D341Med (cell line): ENCODE measurements at places on chromosomes 2 and 18.

GRCh38 chr2:10433947-10434885 is 13.9 kb downstream of the ODC1 start:
- no peak for DNase-seq

DNA sequence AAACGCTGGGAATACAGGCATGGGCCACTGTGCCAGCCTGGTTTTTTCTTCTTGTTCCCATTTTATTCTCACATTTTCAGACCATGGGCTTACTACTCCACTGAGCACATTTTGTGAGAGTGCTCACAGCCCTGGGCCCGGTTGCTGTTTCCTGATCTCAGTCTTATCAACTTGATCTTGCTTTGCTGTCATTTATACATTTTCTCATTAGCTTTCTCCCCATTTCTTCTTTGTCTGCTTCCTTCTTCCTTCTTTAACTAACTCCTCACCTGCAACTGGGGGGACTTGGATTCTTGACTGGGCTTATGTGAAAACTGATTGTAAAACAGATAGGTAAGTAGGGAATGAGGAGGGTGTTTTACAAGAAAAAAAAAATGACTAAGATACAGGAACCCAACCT is 117.3 kb downstream of the PLB1 start:
- DNase-seq, result no peak

- no peak for DNase-seq
These were observed 135.5 kb upstream of the FANCL start for GRCh38 chr2:58376592-58376991.

GRCh38 chr2:28681158-28681571 is 70.5 kb upstream of the PPP1CB start:
- DNase-seq, result no peak

DNA sequence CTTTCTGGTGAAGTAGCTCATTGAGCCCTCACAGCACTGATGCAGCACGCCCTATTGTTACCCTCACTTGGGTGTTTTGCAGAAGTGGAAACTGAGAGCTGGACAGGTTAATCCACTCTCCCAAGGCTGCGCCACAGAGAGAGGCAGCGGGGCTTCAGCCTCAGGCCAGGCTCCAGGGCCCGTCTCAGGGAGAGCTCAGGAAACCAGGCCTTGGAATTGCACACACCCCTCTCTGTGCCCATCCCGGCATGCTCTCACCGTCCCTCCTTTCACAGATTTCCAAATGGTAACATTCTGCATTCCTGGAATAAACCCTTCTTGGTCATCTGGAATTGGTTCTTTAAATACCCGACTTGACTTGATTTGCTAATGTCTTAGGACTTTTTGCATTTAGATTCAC is 51.5 kb downstream of the TWIST2 start:
- DNase-seq, result no peak

GRCh38 chr18:69858897-69859296 is 88.8 kb downstream of the CD226 start:
- no peak for DNase-seq

DNA sequence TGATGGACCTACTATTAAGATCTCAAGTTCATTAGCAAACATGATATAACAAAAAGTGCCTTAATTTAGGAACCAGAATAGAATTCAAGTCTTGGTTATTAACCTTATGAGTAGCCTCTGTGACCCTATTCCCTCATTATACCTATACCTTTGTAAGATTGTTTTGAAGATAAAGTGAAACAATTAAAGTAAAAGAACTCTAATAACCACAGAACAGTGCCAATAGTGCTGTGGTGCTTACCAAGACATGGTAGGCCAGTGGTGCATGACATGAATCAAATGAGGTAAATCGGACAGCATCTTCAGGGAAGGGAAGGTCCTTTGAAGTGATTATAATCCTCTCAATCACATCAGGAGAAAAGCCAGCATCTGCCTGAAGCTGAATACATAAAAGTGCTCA is 36.4 kb downstream of the METTL4 start:
- no peak for DNase-seq

DNA sequence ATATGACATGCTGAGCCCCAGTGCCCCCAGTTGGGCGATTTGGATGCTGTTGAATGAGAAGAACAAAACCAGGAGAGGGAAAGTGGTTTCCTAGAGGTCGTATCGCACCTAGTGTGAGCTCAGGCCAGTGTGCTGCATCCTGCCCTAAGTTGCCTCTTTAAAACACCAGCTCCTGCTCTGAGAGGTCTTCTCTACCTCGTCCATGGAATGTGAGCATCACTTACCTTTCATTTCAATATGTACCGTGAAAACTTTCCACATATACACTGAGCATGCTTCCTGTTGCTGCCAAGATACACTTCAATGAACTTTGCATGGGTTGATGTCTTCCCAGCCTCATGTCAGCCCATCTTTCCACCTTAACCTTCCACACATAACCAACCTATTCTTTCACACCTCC is 55.6 kb downstream of the MYT1L start:
- no peak for DNase-seq

DNA sequence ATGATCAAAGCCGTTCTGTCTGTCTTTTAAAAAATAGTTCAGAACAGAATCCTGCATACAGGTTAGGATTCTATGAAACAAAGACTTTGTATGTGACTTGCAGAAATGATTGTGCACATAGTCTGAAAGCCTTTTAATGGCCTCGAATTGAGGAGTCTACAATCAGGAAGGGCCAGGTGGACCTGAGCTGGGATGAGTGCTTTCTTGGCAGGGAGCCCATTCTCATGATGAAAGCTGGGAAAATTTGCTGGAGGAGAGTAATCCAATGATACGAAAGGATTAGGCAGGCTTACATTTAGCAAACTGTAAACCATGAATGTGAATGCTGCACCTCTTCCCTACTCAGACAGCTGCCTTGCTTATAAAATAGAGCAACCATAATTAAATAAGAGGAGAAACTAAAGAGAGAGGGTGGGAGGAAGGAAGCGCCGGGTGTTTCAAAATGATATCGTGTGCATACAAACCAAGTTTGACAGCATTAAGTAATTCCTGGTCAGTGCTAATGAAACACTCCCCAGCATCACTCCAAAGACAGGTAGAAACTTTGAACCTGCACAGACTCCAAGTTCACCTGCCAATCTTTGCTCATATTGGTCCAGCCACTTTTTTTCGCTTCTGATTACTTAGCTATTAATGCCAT is 23.7 kb upstream of the CXCR4 start:
- peak; percentile 81 for DNase-seq

- DNase-seq, result no peak
These were observed 233.4 kb downstream of the PHLPP1 start for GRCh38 chr18:62948788-62949187.

DNA sequence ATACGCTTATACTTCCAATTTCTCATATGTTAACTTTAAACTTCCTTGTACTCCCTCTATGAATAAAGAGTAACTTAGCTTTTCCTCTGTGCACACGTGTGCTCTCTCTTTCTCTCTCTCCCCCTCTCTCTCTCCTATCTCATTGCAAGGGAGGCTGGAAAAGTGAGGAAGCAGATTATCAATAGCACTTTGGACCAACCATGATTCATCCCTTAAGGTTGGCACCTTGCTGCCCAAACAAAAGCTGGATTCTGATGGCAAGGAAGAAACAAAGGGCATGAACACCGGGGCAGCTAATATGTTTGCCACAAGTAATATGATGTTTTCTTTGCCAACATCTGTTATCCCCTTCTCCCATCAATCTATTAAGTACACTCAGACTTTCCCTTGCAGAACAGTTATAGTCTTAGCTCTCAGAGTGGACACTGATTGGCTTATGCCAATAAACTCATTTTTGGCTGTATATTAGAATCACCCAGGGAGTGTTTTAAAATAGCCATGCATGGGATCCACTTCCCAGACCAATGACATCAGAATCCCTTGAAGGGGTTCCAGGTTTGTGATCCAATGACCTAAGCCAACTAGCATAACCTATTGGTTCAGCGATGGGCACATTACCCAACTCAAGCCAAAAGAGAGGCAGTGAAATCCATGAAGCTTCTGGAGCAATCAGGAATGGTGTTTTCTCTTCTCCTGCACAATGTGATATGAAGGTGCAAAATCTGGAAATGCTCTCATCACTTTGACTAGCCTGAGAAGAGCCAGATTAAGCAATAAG is 60.3 kb downstream of the MREG start:
- no peak for DNase-seq

GRCh38 chr2:98564541-98565132 is 43.7 kb downstream of the COA5 start:
- no peak for DNase-seq

- DNase-seq, result no peak
These were observed 183.1 kb upstream of the ARL4C start for GRCh38 chr2:234679741-234680687.

GRCh38 chr2:101272045-101272784 is 19.5 kb downstream of the CNOT11 start:
- no peak for DNase-seq

DNA sequence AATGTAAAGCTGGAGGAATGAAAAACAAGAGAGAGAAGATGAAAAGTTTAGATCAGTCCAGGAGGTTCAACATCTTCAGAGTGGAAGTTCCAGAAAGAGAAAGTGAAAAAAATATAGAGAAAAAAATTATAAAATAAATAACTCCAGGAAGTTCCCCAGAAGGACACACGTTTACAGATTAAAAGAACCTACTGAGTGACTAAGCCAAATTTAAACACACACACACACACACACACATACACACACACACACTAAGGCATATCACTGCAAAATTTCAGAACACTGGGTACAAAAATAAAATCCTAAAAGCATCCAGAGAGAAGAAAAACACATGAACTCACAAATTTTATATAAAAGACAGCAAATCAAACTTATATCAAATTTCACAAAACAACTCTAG is 85.9 kb upstream of the PMAIP1 start:
- no peak for DNase-seq

DNA sequence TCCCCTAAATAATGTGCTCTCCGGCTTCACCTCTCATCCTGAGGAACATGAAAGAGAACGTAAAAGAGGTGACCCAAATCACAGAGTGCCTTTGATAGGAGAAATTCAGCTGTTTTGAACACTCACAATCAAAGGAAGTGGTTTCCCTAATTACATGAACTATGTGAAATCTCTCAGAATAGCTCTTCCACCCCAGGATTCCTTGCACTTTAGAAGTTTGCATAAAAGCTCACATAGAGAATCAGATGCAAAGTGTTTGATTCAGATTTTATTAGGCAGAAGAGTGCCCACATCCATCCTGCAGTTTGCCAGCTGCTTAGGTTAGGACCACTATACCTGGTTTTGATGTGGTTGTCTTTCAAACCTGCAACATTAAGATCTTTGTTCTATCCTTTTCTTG is 61.0 kb downstream of the MAP3K20 start:
- no peak for DNase-seq

GRCh38 chr18:74396171-74397169 is 60.6 kb downstream of the DIPK1C start:
- DNase-seq, result no peak

- no peak for DNase-seq
These were observed 52.7 kb upstream of the FRZB start for GRCh38 chr2:182918961-182919652.

GRCh38 chr2:170180031-170180566 is 2.2 kb downstream of the MYO3B start:
- no peak for DNase-seq

DNA sequence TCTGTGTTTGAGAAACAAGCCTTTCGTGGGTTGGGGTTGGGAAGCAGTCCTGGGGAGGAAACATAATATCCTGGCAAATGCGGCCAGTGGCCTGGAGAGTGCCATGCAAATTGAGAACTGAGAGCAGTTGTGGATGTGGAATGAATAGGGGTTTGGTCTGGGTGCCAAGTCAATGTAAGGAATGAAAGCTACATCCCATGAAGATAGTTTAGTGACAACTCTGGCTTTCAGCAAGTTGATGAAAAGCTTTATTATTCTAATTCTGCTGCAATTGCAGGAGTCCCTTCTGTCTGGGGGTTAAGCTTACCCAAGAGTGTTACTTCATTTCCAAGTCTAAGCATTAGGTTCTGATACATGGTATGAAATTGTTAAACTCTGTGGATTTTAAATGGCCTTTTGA is 771.6 kb downstream of the DPP10 start:
- no peak for DNase-seq

GRCh38 chr2:166184789-166185188 is 57.0 kb upstream of the SCN1A start:
- no peak for DNase-seq

DNA sequence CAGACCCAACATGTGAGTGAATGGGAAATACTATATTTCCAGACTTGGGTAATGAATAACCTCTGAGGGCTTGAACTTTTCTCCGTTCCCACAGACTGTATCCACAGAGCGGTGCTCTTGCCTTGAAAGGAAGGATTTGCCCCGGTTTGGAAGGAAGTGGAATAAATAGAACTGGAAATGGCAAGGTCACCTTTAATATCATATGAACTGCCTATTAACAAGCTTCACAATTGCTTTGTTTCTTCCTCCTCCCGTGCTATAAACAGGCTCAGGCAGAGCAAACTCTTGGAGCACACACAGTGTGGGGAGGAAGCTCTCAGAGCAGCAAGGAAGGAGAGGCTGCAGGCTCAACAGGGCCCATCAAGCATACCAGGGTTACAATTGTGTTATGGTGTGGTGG is 28.5 kb upstream of the DARS1 start:
- no peak for DNase-seq

DNA sequence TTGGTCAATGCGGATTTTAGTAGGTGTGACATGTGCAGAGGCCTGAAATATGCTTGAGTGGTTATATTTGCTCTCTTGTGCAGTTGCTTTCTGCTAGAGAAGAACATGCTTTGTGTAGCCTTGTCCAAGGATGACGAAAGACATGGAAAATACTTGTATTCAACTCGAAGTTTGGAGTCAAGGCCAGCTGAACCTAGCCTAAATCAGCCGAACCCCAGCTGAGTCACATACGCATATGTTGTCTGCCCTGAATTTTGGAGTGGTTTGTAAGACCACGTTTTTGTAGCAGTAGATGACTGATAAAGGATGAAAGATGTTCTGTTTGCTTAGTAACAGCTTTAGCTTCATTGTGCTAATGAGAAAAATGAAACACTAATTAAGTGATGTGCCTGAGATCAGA is 22.5 kb upstream of the SPAG16 start:
- DNase-seq, result no peak

DNA sequence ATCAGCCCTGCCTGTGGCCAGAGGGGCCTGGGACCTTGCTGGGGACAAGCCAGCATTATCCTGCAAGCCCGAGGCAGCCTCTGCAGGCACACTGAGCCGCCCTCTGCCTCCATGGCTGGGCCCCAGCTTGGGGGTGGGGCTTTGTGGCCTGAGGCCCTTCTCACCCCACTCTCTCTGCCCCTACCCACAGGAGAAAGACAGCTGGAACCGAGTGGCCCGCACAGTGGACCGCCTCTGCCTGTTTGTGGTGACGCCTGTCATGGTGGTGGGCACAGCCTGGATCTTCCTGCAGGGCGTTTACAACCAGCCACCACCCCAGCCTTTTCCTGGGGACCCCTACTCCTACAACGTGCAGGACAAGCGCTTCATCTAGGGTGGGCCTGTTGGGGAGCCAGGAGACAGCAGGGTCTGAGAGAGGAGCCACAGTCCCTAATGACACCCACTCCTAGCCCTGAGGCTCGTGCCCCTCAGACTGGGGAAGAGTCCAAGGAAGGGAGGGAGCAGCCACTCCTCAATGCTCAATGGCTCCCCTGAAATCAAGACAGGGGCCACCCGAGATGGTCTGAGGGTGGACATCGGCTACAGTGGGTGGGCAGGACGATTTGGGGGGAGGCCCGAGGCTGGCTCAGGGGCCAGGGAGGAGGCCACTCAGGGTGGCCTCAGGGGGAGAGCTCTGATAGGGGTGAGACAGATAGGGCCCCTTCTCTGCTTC is 4.4 kb upstream of the CHRNG start:
- DNase-seq, result no peak

- no peak for DNase-seq
These were observed 48.1 kb downstream of the EMILIN2 start for GRCh38 chr18:2894841-2895370.
